ENCODE measurements at places on chromosomes 3 and 15.

DNA sequence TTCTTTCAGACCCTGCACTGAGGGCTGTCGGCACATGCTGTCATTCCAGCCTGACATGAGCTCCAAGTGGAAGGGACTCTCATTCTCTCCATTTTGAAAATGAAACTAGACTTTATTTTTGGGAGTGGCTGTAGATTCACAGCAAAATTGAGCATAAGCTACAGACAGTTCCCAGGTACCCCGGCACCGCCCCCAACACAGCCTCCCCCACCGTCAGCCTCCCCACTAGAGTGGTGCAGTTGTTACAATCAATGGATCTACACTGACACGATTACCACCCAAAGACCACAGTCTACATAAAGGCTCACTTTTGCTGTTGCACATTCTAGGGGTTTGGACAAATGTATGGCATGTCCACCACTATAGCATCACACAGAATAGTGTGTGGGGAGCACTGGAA lies 29.5 kb upstream of the FGD5 start:
- no peak for DNase-seq

DNA sequence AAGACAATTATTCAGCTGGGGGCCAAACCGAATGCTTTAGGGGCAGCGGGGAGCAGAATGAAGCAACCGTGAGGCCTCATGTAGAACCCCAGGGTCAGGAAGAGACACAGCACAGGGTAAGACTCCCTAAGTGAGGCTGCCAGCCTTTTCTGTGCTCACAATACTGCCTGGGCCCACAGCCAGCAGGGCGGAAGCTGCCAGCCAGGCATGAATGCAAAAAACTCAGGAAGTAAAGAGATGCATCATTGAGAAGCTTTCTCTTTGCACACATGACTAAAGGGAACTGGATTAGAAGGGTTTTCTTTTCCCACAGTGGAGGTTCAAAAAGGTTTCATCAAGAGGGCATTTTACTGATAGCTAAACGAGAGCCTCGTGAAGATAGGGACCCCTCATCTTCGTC lies 33.3 kb downstream of the CA12 start:
- DNase-seq = no peak

DNA sequence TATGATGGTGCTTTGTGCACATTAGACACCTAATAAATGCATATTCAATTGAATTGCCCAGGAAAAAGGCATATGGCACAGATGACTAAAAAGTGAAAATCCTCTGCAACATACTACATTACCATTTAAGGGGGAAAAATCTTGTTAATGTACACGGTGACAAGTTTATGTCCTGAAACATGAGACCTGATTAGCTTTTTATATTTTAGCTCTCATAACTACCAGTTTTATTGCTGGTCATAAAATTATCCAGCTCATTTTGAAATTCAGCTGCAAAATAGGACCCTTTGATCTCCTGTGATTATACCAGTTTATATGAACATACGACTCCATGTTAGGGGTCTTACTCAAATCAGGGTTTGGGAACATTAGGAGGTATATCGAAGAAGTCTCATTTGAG lies 684.6 kb upstream of the CCDC54 start:
- no peak for DNase-seq

DNA sequence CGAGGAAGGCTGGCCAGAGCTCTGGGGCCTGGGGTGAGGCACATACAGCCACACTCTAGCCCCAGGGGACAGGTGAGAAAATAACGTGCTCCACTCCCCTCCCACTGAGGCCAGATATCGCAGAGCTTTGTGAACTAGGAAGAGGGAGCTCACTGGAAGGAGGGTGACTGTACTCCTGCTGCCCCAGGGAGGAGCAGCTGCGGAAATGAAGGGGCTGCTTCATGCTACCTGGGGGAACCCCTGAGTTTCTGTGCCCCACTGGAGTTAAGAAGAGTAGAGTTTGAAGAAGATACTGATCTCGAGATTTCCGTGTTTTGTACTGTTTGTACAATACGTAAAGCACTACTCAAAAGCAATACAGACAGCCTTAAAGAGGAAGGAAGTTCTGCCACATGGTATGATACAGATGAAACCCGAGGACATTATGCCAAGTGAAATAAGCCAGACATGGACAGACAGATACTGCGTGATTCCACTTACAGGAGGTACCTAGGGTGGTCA lies 44.6 kb downstream of the CMTM6 start:
- no peak for DNase-seq

DNA sequence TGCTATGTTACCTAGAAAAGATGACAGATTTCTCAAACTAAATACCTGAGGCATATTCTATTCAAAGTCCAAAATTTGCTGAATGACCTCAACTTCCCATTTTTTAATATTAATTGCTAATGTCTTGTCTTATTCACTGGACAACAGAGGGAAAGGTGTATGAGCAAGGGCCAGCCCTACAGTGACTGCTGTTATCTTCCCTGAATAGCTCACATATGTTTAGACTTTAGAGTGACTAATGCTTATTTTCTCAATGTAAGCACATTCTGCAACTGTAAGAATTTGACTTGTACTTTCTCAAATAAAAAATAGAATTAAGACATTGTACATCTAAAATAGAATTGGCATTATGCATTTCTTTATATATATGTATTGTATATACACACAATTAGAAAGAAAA lies 26.5 kb upstream of the AADACL2 start:
- no peak for DNase-seq

DNA sequence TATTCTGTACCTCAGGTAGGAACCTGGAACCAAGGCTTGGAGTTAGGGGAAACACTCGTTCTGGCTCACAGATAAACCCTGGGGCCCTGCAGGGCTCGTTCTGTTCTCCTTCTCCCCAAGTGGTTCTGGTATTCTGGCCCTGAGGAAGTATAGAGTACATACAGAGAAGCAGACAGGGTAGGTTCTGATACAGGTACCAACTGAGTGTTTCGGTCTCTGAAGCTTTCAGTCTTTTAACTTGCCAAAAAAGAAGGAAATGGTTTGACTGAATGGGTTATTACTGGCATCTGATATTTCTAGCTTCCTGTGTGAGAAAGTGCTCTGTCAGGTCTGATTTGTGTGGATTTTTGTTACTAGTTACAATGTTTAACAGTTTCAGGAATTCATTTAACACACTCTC lies 67.3 kb downstream of the UBE2E2 start:
- DNase-seq = no peak
